ENCODE measurements at places on chromosomes 12 and 14.

- DNase-seq, result no peak
Observed at GRCh38 chr14:36665887-36666415, 4.3 kb downstream of the PAX9 start.

- no peak for DNase-seq
Observed at GRCh38 chr14:38107216-38107631, 100.5 kb upstream of the SSTR1 start.

GRCh38 chr12:106239241-106239950 is 8.4 kb downstream of the CKAP4 start:
- no peak for DNase-seq

DNA sequence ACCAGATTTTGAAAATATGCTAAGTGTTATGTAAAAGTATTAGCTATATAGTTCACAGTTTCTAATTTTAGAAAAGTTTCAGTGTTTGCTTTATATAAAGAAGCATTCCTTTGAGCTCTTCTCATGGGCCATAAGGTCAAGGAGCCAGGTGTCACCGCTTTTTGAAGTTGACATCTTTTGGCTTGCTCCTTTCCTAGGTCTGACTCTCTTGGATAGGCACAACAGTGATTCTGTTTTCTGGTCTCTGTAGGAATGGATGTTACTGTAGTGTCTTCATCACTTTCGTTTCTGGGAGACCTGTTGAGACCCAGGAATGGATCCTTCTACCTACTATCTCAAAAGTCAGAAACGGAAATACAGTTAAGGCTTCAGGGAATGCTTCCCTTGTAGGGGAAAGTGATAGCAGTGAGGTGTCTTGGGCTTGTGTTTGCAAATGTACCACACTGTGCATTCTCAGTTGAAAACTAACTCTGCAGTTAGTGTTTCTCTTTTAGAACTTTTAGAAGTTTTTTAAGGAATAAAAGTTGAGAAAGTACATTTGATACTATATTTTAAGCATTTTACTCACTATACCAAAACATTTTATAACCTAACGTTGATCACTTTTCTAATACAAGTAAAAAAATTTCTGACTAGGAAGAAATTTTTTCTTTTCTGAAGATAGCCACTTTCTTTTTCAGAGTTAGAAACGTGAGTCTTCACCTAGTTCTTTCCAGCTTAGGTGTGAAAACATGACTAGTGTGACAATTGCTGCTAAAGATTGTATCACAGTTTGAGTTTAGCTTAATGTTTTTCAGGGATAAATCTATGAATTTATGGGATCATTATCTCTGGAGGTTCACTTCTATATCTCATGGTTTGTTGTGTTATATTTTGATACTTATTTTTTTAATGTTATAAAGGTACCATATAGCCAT is 20.8 kb downstream of the VRK1 start:
- DNase-seq, result no peak

GRCh38 chr14:61513986-61514830 is 181.1 kb upstream of the HIF1A start:
- DNase-seq, result no peak

DNA sequence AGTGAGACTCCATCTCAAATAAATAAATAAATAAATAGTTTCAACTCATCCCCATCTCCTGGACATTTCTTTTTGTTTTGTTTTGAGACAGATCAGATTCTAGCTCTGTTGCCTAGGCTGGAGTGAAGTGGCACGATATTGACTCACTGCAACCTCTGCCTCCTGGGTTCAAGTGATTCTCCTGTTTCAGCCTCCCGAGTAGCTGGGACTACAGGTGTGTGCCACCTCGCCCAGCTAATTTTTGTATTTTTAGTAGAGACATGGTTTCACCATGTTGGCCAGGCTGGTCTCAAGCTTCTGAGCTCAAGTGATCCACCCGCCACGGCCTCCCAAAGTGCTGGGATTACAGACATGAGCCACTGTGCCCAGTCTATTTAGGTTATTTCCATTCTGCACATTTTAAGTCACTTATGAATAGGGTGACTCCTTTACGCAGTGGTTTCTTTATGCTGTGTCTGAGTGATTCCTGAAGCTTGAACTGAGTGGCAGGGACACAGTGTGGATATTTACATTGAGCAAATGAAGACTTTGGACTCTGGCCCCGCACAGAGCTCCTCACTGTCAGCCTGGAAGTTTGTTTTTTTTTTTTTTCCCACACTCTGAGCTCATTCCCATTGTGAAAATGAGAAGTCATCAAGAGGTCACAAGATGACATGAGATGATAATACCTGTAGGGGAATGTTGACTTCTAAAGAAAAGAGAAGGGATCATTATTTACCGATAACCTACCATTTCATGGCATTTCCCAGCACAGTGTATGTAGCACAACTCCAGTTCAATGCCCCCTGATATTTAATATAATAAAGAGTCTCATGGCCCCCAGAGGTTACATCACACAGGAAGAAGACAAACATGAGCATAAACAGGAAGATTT is 72.6 kb downstream of the TBX3 start:
- DNase-seq, result no peak

GRCh38 chr14:70753518-70753953 is 55.8 kb downstream of the MAP3K9 start:
- DNase-seq, result no peak

DNA sequence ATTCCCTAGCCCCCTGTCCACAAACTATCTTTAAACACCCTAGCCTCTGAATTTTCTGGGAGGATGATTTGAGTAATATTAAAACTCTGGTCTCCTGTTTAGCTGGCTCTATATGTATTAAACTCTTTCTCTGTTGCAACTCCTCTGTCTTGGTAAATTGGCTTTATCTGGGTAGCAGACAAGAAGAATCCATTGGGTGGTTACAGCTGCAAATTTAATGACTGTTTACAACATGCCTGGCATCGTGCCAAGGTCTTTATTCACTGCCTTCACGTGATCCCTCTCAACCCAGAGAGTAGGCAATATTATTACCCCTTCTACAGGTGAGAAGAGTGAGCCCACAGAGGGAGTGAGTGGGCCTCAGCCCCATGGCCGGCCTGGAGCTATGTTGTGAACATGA is 77.8 kb upstream of the MYL2 start:
- no peak for DNase-seq

GRCh38 chr12:57090924-57091637 is 2.2 kb downstream of the NAB2 start:
- DNase-seq, result no peak

GRCh38 chr12:129101816-129102215 is 248.5 kb downstream of the GLT1D1 start:
- DNase-seq, result no peak

GRCh38 chr14:103456167-103456835 is 66.3 kb downstream of the CKB start:
- DNase-seq, result no peak

- no peak for DNase-seq
Observed at GRCh38 chr12:93165384-93165932, 212.3 kb upstream of the NUDT4 start.

- DNase-seq, result no peak
Observed at GRCh38 chr12:98745578-98746391, 100.7 kb downstream of the APAF1 start.

DNA sequence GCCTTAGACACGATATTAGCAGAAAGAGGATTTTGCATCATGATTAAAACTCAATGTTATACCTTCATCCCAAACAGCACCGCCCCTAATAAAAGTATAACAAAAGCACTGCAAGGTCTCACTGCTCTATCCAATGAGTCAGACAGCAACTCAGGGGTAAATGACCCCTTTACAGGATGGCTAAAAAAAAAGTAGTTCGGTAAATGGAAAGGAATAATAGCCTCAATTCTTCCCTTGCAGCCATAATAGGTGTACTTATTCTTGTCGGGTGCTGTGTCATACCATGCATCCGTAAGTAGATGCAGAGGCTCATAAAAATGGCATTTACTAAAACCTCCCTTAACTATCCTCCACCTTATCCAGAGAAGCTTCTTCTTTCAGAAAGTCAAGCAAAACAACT is 53.9 kb upstream of the AP4S1 start:
- no peak for DNase-seq

- no peak for DNase-seq
Observed at GRCh38 chr14:72793156-72793939, 100.6 kb downstream of the DPF3 start.

DNA sequence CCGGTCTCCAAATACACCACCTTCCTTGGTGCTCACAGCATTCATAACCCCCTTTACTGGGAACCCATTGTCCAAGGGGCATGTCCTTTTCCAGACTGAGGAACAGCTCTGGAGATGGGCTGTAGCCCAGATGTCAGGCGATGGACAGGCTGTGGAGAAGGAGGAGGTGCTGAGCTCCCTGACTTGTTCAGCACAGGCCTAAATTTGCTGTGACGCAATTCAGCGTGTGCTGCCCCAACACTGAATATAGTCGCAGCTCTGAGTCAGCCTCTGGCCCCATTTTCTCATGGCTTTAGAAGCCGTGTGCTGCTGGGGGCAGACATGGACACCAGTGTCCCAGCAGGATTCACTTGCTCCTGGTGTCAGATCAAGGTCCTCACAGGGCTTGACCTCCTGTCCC is 269.1 kb downstream of the EMP1 start:
- no peak for DNase-seq

DNA sequence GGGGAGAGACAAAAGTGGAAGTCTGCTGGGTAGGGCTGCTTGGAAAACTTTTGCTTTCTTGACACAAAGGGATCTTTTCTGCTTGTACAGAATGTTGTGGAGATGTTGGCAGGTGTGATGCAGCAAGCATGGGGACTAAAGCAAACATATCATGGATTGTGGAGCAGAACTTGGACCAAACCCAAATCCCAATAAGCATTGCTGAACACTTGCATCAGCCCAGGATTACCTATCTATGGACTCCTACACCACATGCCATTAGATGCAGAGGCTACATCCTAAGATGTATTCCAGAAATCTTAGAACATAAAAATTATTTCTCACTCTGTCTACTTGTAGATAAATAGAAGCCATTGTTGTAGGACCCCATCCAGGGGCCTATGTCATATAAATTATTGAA is 44.7 kb upstream of the RERG start:
- no peak for DNase-seq

DNA sequence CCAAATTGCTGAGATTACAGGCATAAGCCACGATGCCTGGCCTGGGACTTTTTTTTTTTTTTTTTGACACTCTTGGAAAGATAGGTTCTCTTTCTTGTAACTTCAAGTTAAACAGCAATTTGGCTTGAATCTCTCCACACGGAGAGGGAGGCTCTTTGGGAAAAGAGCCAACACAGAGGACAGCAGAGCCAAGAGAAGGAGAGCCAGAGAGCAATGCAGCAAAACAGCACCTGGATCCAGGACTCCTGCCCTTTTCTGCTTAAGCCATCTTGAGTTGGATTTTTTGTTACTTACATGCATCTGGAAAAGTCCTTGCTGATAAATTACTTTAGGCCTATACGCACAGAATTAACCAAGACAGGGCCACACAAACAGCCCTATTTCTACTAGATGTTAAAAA is 176.8 kb downstream of the APAF1 start:
- DNase-seq, result no peak
